ENCODE measurements at places on chromosomes 1 and 21.
A peak's percentile ranks its signal among the peaks of the same experiment; 100 is the strongest.

- no peak for DNase-seq
Observed at GRCh38 chr1:152244576-152245273, 20.7 kb upstream of the HRNR start.

DNA sequence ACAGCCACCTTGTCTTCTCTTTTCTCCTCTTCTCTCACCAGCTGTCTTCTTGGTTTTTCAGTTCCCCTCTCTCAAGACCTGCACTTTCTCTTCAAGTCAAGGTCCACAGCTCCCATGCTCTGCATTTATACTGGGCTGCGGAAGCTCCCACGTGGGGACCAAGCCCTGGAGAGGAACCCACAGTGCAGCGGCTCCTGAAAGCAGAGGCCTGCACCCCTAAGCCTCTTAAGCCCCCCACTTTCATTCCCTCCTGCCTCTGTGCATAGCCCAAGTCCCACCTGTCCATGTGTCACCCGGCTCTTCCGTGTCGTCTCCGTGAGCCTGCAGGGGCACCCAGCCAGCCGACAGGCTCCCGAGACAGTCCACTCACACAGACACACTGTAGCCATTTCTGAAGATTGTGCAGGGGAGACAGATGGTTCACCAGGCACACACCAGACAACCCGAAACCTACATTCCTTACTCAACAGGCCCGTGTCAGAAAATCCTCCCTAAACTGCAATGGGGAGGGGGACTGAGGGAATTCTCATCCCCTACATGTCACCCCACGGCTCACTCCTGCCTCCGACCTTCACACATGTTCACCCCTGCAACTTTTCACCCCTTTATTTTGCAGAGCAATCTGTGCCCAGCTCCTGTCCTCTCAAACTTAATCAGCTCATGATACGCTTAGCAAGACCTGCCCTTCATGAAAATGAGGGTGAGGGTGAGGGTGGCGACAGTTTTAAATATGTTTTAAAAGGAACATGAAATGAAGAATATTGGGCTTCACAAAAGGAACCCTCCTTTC lies 6.3 kb downstream of the MX2 start:
- DNase-seq, result no peak

DNA sequence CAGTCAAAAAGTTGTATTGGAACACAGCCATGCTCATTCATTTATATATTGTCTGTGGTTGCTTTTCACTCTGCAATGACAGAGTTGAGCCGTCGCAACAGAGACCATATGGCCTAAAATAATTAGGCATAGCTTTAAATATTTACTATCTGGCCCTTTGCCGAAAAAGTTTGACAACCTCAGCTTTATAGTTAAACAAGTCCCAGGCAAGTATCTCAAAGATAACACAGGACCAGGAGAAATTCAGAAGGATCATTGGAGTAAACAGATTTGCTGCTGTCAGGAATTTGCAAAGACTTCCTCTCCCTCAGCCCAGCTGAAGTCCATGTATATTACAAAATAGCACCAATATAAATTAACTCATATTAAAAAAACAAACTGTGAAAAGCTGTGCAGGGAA lies 34.4 kb downstream of the NID1 start:
- DNase-seq, result no peak

DNA sequence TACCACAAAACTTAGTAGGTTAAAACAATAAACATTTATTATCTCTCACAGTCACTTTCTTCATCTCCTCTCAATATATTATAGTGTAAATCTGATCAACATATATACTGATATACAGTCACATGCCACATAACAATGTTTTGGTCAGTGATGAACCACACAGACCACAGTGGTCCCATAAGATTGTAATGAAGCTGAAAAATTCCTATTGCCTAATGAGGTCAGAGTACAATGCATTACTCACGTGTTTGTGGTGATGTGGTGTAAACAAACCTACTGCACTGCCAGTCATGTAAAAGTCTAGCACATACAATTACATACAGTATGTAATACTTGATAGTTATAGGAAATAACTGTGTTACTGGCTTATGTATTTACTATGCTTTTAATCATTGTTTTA lies 30.1 kb downstream of the OLFML3 start:
- DNase-seq, result no peak

DNA sequence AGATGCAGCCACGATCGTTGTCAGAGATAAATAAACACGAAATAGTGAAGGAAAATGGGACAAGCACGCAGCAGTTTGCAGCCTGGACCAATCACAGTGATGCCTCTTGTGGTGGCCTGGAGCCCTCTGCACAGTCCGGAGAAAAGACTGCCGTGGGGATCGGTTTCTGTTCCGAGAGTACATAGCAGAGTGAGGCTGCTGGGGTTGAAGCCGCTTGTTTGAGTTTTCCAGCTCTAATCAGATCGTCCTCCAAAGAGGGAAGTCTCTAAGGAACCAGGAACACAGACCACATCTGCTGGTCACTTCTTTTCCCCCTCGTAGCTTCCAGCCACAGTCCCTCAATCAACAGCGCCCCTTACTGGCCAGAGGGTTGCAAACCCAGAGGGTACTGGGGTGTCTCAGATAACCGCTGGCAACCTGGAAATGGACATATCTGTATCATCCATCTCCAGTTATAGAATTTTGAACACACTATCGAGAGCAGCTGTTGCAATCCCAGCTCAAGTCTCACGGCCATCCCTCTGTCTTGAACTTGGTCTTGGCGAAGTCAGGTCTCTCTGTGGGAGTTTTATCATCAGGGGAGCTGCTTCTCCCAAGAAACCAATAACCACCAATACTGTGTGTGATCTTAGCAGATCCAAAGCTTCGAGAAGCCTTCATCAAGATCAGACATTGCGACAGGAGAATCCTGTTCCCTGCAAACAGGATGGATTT lies 57.4 kb downstream of the OLIG1 start:
- DNase-seq, result peak; percentile 40

GRCh38 chr1:119222271-119222670 lies 81.8 kb upstream of the WARS2 start:
- no peak for DNase-seq

DNA sequence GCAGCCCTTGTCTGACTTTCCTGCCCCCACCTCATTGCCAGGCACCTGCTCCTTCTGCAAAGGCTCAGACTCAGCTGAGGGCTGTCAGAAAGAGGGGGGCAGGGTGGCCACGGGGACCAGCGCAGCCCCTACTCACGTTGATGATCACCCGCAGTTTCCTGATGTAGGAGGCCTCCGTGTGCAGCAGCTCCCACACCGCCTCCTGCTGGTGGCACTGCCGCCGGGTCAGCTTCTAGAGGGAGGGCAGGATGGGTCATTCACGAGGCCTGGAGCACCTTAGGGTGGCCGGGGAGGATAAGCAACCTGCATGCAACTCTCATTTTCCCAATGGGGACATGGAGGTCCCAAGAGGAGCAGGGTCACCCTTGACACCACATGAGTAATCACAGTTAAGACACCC lies 6.4 kb upstream of the TNFRSF25 start:
- no peak for DNase-seq

- DNase-seq, result no peak
Observed at GRCh38 chr1:50368179-50369007, 54.9 kb downstream of the DMRTA2 start.

GRCh38 chr1:193260056-193260745 lies 73.8 kb upstream of the B3GALT2 start:
- no peak for DNase-seq

- no peak for DNase-seq
Observed at GRCh38 chr1:189939967-189940366, 537.7 kb downstream of the BRINP3 start.

GRCh38 chr1:55814967-55815366 lies 599.8 kb upstream of the USP24 start:
- DNase-seq, result no peak

GRCh38 chr1:225595974-225596551 lies 56.9 kb downstream of the ENAH start:
- DNase-seq, result no peak

GRCh38 chr1:221801773-221802516 lies 60.1 kb upstream of the DUSP10 start:
- DNase-seq, result no peak

GRCh38 chr1:47572731-47573430 lies 135.0 kb downstream of the FOXD2 start:
- DNase-seq, result no peak

- DNase-seq, result no peak
Observed at GRCh38 chr1:223222377-223222776, 79.3 kb upstream of the TLR5 start.

GRCh38 chr1:194338241-194338948 lies 1152.0 kb upstream of the B3GALT2 start:
- no peak for DNase-seq

DNA sequence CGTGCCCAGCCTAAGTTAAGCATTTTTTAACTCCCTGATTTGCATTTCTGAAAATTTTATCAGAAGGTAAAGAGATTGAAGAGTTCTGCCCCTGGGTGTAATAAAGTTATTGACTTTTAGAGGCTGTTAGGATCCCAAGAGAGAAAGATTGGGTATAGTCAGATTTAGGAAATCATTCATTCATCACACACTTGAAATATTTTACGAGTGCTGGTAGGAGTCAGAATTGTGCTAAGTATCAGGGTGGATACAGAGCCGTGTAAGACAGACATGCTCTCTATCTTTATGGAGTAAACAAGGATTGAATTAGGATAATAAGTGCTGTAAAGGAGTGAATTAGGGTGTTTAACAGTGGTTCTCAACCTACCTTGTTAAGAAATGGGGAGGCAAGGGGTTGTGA lies 3.0 kb downstream of the SZT2 start:
- no peak for DNase-seq

GRCh38 chr1:46455951-46456350 lies 33.7 kb upstream of the DMBX1 start:
- no peak for DNase-seq

- DNase-seq, result no peak
Observed at GRCh38 chr1:243428617-243429342, 172.9 kb downstream of the SDCCAG8 start.

GRCh38 chr1:1619917-1620361 lies 4.6 kb downstream of the MIB2 start:
- DNase-seq, result no peak

DNA sequence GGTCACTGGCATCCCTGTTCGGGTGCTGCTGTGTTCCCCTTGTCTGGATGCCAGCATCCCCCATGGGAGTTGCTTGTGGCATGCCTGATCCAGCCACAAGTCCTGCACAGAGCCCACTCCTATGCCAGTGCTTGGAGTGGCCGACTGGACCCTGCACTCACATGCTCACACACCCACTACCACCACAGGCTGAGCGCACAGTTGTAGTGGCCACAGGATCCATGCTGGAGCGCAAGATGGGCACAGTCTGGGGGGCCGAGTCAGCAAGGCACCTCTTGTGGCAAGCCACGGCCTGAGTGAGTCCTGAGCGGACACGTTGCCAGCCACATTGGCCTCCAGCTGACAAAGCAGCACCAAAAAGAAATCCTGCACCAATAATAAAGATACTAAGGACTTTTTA lies 661.6 kb upstream of the TMPRSS15 start:
- DNase-seq, result no peak

GRCh38 chr21:16378525-16378924 lies 648.7 kb downstream of the USP25 start:
- no peak for DNase-seq

- no peak for DNase-seq
Observed at GRCh38 chr21:37082856-37083528, 9.9 kb downstream of the TTC3 start.

DNA sequence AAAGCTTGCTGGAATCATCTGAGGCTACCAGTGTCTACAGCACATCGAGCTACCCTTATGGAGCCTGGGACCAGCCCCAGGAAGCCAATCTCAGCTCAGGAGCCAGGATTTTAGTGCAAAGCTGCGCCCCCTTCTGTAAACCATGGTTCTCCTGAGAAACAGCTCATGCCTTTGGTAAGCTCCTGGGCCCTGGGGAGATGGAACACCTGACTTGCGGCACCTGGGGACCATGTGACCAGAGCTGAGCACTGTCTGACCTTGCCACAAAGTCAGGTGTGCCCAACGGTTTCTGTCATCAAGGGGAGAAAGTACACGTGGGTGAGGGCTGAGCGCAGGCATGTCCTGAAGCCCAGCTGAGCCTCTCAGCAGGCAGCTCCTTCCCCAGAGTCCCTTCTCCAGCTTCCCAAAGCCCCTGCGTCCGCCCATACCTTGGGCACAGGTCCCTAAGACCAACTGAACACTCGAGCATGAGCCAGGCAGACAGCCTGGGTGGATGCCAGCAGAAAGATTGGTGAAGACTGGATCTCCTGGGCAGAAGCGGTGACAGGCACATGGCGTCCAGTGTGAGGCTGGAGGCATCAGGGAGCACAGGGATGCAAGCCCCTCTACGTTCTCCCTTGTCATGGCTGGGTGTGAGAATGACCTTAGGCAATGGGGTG lies 57.9 kb upstream of the TENT5B start:
- no peak for DNase-seq

DNA sequence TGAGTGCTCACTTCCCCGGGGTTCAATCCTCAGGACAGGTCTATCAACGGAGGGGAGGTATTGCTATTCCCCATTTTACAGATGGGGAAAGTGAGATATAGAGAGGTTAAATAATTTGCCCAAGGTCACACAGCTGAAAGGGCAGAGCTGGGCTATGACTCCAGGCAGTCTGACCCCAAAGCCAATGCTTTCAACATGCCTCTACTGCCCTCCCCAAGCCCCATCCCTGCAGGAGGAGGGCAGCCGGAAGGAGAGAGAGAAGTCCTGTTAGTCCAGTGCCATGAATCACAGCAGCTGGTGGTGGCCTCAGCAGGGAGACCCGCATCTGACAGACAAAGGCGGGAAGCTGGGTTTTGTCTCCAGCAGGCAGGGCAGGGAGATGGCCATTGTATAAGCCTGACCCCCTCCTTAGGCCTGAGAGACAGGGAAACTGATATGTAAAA lies 20.0 kb upstream of the CLIC4 start:
- DNase-seq, result no peak

DNA sequence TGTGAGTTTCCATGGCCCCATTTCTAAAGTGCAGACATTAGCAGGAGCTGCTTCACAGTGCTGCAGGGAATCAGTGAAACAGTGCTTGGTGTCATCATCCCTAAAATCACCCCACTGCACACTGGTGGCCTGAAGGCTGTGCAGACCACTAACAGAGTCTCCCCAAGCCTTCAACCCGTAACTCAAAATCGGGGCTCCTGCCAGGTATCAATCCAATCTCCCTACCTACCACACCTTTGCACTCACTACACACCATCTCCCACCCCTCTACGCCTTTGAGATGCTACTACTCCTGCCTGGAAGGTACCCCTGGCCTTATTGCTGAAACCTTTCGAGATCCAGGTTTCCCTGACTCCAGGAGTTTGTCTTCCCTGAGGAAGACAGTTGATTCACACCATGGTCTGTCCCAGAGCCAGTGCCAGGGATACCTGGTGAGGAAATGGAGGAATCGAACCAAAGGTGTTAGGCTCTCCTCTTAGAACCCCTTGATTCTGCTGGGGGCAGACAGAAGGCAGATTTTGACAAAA lies 25.5 kb downstream of the SLC2A1 start:
- no peak for DNase-seq

- peak; percentile 52 for DNase-seq
Observed at GRCh38 chr1:172699111-172699510, 40.2 kb downstream of the FASLG start.
